HFFc6 (cell line): ENCODE measurements at places on chromosomes 2 and 18. TPM values are rescaled to one million over a fixed set of nuclear protein-coding genes. Genes with fewer than 3 reads are reported as not detected.

TUBB8B gene
- total RNA-seq: not detected in 3 replicates

DYNAP gene
- total RNA-seq: not detected in 3 replicates

SH3BP4 gene
- total RNA-seq: 80.5 and 82.3 TPM in 2 replicates

TCF7L1 gene
- 2.8 to 9.7 TPM (median 3.2 TPM) in 3 replicates for total RNA-seq

CPS1 gene
- 1.7 and 3.0 TPM in 2 replicates for total RNA-seq

TBR1 gene
- 0.04 TPM in 1 of 3 replicates, not detected in the others for total RNA-seq

PIEZO2 gene
- total RNA-seq: not detected in 3 replicates

ALPP gene
- total RNA-seq: not detected in 2 replicates

PCARE gene
- not detected in 2 replicates for total RNA-seq

NPAS2 gene
- 8.8 to 14.3 TPM (median 13.8 TPM) in 3 replicates for total RNA-seq

TEX44 gene
- total RNA-seq: not detected in 3 replicates

GAREM1 gene
- 0.06 to 0.15 TPM (median 0.14 TPM) in 3 replicates for total RNA-seq

HOXD13 gene
- total RNA-seq: 1.2 to 1.7 TPM (median 1.4 TPM) in 3 replicates

HOXD10 gene
- 11.4 to 13.5 TPM (median 13.1 TPM) in 3 replicates for total RNA-seq

CAPN14 gene
- total RNA-seq: 0.12 to 0.13 TPM in 2 of 3 replicates, not detected in the other

PDCL3 gene
- total RNA-seq: 28.9 to 33.2 TPM (median 29.4 TPM) in 3 replicates

ALK gene
- not detected in 3 replicates for total RNA-seq

DNAJC5G gene
- total RNA-seq: not detected in 3 replicates

KDM3A gene
- 20.7 to 25.1 TPM (median 22.6 TPM) in 3 replicates for total RNA-seq
